ENCODE measurements at places on chromosomes 16 and 17.

DNA sequence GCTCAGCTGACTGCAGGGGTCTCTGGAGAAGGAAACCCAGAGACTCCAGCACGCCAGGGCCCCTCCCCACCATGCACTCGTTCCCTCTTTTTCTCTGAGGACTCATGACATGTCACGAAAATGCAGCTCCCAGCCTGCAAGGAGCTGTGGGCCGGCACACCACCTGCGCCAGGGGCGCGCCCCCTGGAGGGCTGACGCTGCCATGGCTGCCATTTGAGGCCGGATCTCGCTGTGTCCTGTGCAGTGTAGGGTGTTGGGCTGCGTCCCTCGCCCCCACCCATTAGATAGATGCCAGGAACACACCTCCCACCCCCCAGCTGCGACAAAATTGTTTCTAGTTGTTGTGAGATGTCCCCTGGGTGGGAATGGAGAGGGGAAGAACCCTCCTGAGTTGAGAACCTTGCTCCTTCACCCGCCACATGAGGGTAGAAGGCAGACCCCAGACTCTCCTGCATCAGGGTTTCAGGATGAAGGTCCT, 8.2 kb downstream of the SYNGR2 start:
- DNase-seq, result no peak

GRCh38 chr17:41870627-41871026, 5.4 kb upstream of the KLHL11 start:
- DNase-seq, result no peak

DNA sequence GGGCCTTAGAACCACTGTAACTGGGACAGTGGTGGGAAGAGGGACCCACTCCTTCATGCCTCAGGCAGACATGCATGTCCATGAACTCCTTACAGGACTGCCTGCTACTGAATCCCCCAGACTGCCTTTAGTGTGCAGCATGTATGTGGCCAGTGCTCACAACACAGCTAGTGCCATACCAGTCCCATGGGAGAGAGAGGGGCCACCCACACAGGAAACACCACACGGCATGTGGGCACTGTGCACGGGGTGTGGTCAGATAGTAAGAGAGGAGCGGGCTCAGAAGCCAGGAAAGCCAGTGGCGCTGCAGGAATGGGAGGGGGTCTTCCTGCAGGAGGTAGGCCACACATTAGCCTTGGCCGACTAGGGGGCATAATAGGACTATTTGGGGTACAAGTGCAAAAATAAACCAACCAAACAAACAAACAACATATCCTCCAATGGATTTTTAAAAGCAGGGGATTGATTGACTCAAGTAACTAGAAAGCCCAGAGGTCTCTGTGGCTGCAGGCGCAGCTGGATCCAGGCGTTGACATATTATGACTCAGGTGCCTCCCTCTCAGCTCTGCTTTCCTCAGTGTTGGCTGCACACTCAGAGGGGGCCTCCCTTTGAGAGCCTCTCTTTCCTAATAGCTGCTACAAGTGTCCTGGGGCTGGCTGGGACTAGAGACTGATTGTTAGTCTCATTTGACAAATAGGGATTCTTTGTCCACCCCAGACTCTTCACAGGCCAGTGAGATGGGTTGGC, 104.4 kb downstream of the AMFR start:
- DNase-seq, result no peak

- DNase-seq, result peak; percentile 67
These were observed 17.2 kb downstream of the SREBF1 start for GRCh38 chr17:17819561-17819995.

DNA sequence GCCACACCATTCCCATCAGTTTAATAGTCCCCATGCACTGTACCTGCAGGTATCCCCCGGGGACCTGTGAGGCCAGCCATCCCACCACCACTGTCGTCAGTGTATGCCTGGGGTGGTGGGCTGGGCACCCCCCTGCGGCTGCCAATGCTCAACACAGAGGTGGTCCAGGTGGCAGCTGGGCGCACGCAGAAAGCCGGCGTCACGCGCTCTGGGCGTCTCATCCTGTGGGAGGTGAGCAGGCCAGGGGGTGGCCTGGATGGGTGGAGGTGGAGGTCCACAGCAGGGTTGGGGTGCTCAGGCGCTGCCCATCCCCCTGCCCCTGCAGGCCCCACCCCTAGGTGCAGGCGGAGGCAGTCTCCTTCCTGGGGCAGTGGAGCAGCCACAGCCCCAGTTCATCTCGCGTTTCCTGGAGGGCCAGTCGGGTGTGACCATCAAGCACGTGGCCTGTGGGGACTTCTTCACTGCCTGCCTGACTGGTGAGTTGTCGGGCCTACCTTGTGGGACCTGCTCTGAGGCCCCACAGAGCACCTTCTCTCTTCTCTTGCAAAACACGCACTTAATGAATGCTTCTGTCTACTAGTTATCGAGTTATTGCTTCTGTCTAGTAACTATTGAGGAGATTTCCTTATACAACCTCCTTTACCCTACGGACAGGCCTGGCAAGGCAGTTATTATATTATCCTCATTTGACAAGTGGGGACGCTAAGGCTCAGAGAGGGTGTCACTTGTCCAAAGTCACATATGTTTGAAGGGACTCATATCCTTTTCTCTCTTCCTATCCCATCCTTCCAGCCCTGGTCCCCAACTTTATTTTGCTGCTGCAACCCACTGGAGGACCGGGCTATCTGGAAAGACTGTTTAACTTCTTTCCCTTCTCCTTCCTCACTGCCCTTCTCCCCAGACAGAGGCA, 5.8 kb upstream of the TRAF4 start:
- DNase-seq, result peak; percentile 75
